ENCODE measurements at places on chromosomes 1 and 21.

DNA sequence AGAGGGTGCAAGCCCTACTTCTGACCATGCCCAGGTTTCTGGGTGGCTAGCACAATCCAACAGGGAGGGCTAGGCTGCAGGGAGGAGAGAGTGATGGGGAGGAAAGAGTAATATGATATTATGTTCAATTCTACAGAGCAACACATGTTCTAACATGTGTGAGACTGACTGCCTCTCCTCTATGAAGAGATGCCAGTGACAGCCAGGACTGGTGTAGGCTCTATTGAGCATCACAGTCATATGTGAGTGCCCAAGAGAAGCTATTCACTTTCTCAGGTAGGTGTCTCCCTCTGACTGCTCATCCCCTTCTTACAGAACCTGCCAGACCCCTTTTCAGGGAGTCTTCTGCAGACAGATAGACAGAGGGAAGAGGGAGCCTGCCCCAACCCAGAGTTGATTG, 446.1 kb downstream of the SIPA1L2 start:
- no peak for DNase-seq

GRCh38 chr1:157050836-157051235, 5.3 kb upstream of the ARHGEF11 start:
- DNase-seq: no peak

DNA sequence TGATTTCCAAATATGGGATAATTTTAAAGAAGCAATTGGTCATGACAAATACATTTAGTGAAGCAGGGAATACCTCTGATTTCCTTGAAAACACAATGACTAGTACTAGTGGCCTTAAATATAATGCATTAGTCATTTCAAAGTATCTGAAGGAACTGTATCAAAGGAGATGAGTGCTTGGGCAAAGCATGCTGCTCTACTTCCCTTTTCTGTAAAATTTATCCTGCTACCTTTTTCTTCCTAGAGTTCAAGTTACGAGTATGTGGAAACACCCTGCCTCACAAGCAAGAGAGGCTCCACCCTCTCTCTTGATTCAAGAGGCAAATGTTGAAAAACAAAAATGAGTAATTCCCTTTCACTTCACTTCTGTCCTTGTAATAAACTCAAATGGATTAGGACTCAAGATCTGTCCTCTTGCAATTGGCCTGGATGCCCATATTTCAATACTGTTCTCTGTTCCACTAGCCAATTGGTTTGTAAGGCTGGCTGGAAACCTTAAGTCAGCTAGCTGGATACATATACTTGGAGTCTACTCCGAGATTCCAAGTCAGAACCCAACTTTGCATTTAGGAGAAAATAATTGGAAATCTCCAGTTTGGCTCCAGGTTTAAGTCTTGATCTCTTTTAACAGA, 92.5 kb downstream of the CDC42BPA start:
- peak; percentile 89 for DNase-seq

DNA sequence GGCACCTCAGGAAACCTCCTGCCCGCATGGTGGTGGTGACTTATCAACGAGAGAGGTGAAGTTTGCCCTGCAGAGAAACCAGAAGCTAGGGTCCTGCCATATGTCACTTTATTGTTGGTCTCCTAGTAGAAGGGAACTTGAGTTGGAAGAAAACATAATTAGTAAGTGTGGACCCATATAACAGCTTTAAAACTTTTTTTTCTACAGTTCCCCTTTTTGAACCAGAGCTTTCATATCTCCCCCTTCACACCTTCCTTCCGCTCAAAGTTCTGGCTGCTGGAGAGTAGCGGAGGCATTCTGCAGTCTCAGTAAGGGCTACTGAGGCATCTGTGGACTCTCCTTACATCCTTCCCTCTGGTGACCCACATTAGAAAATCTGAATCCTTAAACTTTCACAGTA, 48.9 kb downstream of the PHC2 start:
- DNase-seq: no peak

- no peak for DNase-seq
These were observed 37.9 kb downstream of the CRB1 start for GRCh38 chr1:197305925-197306324.

DNA sequence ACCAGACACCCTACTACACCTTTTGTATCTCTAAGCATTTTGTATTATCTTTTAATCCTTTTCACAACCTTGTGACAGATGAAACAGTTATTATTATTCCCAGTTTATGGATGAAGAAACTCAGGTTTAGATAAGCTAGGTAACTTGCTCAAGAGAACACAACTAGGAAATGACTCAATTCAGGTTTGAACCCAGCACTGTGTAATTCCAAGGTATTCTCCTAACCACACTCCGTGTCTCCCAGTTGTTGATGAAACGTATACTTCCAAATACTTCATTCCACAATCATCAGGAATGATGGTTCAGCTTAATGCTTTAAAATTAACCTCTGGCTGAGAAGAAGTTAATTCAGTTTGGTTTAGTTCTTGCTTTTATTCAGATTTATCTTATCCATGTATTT, 51.7 kb upstream of the MRPS6 start:
- no peak for DNase-seq

- no peak for DNase-seq
These were observed 7.4 kb upstream of the ARHGAP29 start for GRCh38 chr1:94244816-94245215.

All from SIG-M5 (cell line).